Smooth muscle cell of the brain vasculature (primary cell): ENCODE measurements at places on chromosomes 4 and X.
A peak's percentile ranks its signal among the peaks of the same experiment; 100 is the strongest.

DNA sequence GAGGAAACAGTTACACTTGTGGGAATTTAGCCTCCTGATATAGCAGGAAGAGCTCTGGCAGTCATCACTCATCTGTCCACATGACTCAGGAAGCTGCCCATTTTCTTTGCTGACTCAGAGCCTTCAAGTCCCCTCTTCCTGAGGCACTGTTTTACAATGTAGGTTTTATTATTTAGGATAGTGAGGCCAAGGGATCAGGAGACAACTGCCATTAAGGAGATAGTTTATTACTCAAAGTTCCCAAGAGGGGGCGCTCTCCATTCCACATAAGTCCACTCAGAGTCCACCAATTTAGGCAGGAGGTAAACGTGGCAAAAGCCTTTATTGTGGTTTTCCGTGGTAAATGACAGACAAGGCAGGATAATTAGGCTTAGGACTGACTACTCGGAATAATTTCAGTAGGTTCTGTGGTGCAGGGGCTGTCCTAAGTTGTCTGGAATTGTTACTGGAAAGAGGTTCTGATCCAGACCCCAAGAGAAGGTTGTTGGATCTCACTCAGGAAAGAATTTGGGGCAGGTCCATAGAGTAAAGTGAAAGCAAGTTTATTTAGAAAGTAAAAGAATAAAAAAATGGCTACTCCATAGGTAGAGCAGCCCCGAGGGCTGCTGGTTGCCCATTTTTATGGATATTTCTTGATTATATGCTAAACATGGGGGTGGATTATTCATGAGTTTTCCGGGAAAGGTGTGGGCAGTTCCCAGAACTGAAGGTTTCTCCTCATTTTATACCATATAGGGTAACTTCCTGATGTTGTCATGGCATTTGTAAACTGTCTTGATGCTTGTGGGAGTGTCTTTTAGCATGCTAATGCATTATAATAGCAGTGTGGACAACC is 96.0 kb upstream of the RAB40AL start:
- DNase-seq = no peak

GRCh38 chrX:152170621-152171020 is 32.2 kb upstream of the MAGEA10 start:
- no peak for DNase-seq

GRCh38 chr4:87117051-87117731 is 103.2 kb downstream of the KLHL8 start:
- no peak for DNase-seq

DNA sequence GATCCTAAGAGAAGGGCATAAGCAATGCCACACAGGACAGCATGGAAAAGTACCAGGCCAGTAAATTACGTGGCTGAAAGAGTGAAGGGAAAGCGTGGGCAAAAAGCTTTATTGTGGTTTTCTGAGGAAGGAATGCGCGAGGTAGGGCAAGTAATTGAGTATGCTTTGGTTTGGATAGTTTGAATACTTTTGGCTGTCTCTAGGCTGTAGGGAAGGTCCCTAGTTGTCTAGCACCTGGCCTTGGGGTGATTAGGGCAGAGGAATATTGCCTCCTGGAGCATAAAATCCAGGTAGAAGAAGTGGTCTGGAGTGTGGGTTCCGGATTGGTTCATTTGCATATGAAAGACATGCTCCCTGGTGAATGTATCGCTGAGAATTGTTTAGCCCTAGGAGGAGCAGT is 46.4 kb upstream of the NALF2 start:
- DNase-seq = no peak

GRCh38 chrX:53088136-53088974 is 5.6 kb upstream of the KANTR start:
- no peak for DNase-seq

DNA sequence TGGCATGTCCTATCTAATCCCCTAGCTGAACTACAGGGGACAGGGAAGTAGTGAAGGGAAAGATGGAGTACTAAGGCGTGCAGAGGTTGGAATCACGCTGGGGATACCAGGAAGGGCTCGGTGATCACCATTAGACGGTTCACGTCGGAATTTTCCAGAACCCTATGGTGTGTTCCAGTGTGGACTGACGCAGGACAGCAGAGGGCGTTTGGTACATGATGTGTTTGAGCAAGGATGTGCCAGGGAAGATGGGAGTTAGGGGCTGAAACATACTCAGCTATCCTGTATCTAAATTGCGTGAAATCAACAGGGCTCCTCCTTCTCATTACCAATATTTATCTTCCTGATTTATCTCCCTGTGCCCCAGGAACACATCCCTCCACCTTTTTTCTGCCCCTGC is 33.7 kb downstream of the PRPS2 start:
- DNase-seq = no peak

- peak; percentile 12 for DNase-seq
Measured at GRCh38 chrX:102345916-102346315, 93.9 kb downstream of the NXF2B start.

DNA sequence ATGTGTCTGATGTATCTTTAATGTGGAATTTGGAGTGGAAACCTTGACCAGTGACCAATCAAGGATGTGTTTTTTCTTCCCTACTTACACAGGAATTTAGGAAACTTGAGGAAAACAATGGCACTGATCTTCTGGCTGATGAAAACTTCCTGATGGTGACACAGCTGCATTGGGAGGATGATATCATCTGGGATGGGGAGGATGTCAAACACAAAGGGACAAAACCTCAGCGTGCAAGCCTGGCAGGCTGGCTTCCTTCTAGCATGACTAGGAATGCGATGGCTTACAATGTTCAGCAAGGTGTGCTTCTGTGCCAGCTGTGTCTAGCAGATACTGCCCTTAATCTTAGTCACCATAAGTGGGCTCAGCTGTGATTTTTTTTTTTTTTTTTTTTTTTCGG is 12.6 kb downstream of the TAF1 start:
- no peak for DNase-seq

DNA sequence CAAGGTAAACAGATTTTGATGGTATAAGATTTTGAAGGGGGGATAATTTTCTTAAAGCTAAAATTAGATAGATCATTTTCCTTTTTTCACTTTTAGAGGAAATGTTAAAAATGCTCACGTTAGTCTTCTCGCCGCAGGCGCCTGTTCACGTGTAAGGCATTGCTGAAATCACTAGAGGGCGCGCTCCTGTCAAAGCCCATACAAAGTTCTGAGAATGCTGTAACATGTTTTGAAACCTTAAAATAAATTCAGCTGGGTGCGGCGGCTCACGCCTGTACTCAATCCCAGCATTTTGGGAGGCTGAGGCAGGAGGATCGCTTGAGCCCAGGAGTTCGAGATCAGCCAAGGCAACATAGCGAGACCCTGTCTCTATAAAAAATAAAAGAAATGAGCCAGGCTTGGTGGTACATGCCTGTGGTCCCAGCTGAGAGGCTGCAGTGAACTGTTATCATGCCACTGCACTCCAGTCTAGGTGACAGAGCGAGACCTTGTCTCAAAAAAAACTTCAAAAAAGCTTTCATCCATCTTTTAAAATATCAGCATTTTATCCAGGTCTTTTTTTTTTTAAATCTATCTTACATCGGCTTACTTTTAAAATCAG is 138.0 kb downstream of the RBMX2 start:
- DNase-seq = peak; percentile 6

- DNase-seq = peak; percentile 82
Measured at GRCh38 chr4:48909697-48910096, 3.1 kb upstream of the OCIAD2 start.
